Tongue (tissue), 3 donors: ENCODE measurements at places on chromosomes 2 and 18.

- DNase-seq, result no peak
Observed at GRCh38 chr2:33266467-33266866, 210.0 kb upstream of the RASGRP3 start.

DNA sequence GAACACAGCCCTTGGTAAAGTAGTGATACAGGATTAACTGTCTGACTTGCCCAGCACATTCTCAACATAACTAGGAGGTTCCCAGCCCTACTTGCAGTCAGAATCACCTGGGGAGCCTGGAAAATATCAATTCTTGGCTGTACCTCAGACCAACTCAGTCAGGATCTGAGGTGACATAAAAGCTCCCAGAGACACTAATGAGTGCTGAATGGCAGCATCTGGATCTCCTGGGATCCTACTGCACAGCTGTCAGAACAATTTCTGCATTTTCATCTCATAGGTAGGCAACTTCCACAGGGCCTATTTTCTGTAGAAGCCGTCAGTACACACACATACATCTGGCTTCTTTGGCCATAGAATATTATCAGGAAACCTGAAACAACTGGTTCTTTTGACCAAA, 138.8 kb downstream of the MYO5B start:
- DNase-seq, result no peak

- DNase-seq, result no peak
Observed at GRCh38 chr18:21996351-21996826, 173.0 kb upstream of the GATA6 start.

DNA sequence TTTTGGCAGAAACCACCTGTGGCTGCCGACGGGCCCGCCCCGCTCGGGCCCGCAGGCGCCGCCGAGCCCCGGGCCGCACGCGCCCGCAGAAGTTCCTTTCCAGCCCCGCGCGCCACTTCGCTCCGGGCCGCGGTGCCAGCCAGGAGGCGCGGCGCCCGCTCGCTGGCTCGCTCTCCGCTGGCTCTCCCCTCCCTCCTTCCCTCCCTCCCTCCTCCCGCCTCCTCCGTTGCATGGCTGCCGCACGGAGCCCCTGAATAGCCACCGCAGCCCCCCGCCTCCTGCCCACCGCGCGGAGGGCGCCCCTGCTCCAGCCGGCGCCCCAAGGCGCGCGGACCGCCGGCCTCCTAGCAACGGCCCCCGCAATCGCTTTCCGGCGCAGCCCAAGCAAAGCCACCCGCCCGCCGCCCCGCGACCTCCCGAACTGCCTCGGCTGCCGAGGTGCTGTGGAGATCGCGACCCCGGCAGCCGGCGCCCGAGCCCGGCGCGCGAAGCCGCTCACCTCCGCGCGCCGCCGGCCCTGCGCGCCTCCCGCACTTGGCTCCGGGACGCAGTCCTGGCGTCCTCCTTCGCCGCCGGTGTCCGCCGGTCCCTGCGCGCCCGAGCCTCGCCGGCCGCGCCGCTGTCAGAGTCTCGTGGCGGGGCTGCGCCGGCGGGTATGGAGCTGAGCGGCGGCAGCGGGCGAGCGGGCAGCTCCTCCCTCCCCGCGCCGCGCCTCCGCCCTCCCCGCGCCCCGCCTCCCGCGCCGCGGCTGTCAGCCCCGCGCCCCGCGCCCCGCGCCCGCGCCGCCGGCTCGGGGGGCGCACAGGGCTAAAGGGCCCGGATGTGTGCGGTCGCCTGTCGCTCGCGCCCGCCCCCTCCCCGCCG, at the start of gene ZBTB7C:
ZBTB7C (minus strand) TSS at position 657 of the 864 bp plus-strand sequence.
- peak; percentile 54 for DNase-seq

GRCh38 chr2:197558393-197558792, 42.5 kb downstream of the MOB4 start:
- DNase-seq, result no peak
